ENCODE measurements at places on chromosomes 6 and 20.

DNA sequence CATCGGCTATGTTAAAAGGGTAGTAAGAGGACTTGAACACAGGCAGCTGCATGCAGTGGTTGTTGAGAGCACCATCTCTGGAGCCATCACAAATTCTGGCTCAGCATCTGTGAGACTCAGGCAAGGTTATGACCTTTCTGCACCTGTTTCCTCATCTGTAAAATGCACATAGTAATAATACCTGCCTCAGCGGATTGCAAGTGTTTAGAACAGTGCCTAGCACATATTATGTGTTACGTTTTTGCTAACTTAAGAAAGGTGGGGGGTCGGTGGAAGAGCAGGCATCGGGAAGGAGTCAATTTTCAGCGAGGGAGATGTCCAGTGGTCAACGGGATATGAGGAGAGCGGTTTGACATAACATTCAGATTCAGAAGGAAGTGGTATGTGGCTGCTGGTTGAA, 2.9 kb downstream of the LY6G5C start:
- no peak for DNase-seq

DNA sequence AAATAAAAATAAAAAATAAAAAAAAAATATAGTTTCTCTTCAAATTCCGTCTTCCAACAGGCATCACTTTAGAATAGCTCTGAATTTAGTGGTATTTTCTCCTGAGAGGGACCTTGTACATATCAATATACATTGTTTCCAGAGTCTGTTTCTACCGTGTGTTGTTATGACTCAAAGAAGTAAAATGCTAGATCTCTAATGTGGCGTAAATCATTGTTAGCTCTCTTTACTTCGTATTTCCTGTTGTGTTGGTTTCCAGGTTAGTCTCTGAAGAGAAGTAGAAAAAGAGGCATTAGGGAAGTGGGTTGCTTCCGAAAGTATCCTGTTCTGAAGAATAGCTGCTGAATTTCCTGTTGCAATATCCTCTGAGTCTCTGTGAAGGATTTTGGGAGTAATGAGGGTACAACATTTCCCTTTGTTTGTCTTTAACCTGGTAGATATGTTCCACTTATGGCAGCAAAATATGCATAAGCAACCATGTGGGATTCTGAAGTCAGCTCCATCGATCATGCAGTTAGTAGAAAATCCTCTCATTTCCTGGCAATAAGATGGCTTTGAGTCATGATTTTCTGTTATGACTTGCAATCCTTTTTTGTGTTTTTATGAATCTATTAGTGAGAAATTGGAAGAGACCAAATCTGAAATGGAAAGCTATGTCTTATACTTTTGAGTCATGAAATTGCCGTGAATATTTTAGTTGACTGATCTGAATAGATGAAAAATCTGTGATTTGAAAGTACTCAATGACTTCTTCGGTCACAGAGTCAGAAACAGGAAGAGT, 42.0 kb upstream of the MCHR2 start:
- peak; percentile 1 for DNase-seq

GRCh38 chr20:53806683-53807401, 213.2 kb upstream of the ZNF217 start:
- DNase-seq, result no peak

DNA sequence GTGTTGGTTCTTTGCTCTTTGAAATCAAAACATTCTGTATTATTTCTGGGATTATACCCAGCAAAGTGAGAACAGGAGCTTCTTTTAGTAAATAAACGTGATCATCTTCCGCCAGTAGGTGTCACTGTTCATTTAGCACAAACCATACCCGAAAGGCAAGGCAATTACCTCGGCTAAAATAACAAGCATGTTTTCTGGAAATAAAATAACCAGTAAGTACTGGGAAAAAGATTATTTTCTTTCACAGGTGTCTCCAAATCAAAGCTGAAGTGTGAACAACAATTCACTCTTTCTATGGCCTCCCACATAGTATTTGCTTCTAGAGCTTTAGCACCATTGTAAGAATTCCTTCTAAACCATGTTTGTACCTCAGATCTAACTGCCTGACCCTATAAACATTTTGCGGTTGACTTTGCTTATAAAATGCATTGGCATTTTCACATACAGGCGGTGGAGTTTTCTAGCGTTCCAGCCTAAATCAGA, 144.6 kb upstream of the AGPAT4 start:
- DNase-seq, result peak; percentile 83

- peak; percentile 88 for DNase-seq
Measured at GRCh38 chr6:138817799-138818198, 21.9 kb downstream of the ECT2L start.

GRCh38 chr20:32235331-32236047, 27.8 kb downstream of the POFUT1 start:
- no peak for DNase-seq

DNA sequence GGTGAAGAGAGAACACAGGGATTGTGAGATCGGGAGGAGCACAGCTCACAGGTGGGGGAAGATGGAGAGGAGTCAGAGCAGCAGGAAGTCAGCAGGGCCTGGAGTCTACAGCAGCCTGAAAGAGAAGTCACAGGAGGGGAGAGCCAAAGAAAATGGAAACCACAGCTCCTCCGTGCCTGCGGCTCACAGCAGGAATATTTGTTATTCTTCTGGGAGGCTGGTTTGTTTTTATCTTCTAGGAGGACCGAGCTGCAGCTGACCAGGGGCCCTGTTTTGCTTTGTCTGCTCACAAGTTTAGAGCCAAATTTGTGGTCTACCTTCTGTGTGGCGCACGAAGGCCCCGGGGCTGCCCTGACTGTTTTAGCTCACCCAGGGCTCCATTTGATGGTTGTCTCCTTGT, 81.8 kb downstream of the CLIC5 start:
- no peak for DNase-seq

DNA sequence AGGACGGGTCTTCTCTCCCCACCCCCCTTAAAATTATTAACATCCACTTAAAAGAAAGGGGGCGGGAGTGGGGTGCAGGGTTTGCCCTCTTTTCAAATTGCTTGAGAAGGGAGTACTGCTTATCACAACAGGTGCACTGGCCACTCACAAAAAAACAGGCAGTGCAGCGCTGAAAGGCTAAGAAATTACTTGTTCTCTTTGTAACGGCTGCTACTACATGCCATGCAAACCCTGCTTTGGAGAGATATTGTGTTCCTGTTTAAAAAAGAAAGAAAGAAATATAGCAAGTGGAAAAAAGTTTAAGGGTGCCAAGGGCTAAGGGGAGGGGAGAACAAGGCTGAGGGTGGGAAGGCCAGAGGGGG, 312.7 kb upstream of the JARID2 start:
- DNase-seq, result no peak

GRCh38 chr6:134199848-134200606, 117.9 kb downstream of the SGK1 start:
- no peak for DNase-seq

GRCh38 chr20:56223352-56223751, 25.2 kb upstream of the MC3R start:
- DNase-seq, result no peak

GRCh38 chr20:17471606-17472187, 59.5 kb downstream of the BFSP1 start:
- no peak for DNase-seq

DNA sequence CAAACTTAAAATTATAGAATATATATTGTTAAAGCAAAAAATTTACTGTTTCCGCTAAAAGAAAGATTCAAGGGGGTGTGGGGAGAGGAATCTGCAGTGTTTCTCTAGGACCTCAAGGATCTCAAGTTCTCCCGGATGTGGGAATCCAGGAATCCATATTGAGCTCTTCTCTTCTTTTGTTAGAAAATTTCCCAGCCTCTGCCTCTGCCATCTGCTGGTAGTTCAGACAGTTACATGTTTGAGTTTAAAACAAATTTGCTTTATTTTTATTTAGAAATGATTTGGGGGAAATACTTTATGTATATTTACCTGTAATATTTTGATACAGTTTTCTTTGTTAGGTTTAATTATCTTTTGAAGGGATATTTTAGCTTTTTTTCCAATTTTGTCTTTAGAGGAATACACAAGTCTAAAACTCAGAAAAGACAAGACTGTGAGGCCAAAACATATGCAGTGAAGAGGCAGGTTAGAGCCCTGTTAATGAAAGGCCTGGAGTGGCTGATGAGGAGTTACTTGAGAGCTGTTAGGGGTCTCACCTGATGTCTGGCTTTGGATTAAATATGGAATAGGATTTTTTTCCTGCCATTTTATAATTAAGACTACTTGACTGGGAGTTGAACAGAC, 268.8 kb downstream of the ARID1B start:
- peak; percentile 78 for DNase-seq

- no peak for DNase-seq
Measured at GRCh38 chr6:103798166-103798565, 1061.6 kb downstream of the HACE1 start.

GRCh38 chr6:36277946-36278470, 8.1 kb downstream of the PNPLA1 start:
- DNase-seq, result no peak

GRCh38 chr6:70651326-70651905, 16.3 kb upstream of the SMAP1 start:
- no peak for DNase-seq

GRCh38 chr20:59643615-59644061, 39.3 kb downstream of the PHACTR3 start:
- DNase-seq, result no peak

GRCh38 chr6:122753688-122754056, 25.8 kb upstream of the FABP7 start:
- no peak for DNase-seq

- peak; percentile 39 for DNase-seq
Measured at GRCh38 chr6:116364321-116364720, 6.4 kb upstream of the DSE start.

GRCh38 chr6:56524891-56525703, 117.6 kb downstream of the DST start:
- peak; percentile 93 for DNase-seq

DNA sequence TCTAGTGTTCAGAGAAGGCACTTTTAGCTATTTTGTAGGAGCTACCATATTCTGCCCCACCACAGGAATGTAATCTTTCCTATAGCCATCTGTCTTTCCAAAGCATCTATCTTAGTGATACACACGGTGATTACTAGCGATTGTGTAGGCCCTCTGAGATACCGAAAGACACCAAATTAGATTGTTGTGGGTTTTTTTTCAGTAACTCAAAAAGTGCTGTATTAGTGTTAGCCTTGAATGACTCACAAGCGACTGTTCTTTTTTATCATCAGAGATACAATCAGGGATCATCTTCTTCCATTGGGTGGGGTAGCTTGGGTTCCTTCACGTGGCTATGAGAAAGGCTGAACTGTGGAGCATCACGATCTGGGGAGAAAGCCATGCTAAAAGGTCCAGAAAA, 160.2 kb downstream of the MTFR2 start:
- peak; percentile 56 for DNase-seq

DNA sequence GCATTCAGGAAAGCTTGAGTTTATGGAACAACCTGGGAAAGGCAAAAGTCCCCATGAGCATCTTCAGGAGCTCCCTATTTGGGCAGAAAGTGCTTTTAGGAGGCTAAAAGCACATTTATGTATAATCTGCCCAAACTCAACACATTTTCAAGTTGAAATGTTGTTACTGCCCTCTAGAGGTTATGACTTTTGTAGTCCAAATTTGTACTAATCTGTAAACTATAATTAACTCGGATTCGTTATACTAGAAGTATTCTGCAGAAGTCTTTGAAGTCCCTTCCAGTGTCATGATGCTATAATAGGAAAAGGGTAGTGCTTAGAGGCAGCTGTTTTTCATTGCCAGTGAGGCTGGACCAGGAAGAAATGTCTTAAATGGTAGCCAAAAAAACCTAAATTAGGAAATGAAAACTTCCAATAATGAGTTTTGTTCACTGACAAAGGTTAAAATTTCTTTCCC, 44.8 kb upstream of the EMILIN3 start:
- DNase-seq, result peak; percentile 66

DNA sequence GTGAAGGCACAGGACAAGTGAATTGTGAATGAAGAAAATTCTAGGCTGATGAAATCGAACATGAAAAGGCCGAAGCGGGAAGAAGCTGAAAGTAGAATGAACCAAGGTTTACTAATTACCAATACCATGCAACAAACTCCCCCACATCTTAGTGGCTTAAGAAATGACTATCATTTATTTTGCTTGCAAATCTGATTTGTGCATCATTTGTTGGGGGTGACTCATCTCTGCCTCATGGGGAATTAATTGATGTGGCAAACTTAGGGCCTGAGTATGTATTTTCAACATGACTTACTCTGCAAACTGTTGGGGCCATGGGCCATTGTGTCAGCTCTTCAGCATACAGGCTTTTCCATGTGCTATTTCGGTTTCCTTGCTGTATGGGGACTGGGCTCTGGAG, 26.8 kb downstream of the PPP1R14C start:
- peak; percentile 94 for DNase-seq

GRCh38 chr6:136464874-136465273, 85.3 kb downstream of the MAP7 start:
- no peak for DNase-seq

DNA sequence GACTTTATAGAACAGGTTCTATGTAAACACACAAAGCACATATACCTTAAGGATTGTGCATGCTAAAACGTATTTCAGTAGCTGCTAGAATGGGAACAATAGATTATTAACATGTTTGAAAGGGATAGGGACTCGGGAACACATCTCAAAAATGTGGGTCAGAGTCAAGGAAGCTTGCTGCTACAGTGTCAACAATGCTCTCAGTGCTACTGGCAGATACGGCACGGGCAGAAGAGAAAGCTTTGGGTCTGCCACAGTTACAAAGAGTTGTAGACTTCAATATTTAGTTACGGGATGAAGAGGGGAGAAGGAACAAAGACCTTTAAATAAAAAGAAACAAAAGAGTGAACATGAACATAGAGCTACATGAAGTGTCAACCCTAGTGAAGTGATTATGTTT, 170.5 kb downstream of the BACH2 start:
- DNase-seq, result no peak

DNA sequence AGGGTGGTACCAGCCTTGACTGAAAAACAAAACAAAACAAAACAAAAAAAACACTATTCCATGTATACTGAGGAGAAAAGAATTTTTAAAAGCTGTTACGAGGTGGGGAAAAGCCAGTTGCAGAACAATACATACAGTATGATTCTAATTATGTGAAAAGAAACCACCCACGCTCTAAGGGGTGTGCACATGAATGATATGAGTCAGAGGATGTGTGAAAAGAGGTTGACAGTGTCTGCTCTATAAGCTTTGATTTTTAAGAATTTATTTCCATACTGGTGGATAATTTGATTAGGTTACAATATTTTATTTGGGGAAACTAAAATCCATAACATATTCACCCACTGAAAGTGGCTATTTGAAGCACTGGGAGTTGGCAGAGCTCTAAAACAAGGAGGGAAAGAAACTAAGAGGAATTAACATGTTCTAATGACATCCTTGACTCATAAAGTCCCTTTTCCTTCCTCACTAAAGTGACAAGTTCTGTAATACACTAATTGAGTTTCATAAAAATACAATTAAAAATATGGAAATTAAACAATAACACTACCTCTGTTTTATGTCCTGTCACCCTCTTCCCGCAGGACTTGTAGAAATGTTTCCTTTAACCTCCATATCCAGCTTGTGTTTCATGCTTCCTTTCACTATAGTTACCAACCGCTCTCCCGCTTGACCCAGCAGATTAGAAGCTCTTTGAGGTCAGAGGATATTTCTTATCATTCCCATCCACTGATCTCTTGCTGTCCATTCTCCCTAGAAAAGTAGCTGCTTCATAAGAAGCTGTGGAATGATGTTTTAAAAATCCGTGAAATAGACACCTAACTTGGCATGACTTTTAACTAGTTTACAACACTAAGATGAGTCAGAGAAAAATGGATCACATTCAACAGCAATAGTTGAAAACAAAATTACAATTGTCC, 118.6 kb upstream of the CCDC28A start:
- peak; percentile 91 for DNase-seq

- DNase-seq, result peak; percentile 60
Measured at GRCh38 chr6:79167931-79168694, 66.4 kb downstream of the HMGN3 start.
